Hepatocyte (in vitro differentiated cells): ENCODE measurements at places on chromosomes 4 and X.

- DNase-seq = peak; percentile 59
Observed at GRCh38 chr4:104591510-104591911, 96.8 kb upstream of the CXXC4 start.

DNA sequence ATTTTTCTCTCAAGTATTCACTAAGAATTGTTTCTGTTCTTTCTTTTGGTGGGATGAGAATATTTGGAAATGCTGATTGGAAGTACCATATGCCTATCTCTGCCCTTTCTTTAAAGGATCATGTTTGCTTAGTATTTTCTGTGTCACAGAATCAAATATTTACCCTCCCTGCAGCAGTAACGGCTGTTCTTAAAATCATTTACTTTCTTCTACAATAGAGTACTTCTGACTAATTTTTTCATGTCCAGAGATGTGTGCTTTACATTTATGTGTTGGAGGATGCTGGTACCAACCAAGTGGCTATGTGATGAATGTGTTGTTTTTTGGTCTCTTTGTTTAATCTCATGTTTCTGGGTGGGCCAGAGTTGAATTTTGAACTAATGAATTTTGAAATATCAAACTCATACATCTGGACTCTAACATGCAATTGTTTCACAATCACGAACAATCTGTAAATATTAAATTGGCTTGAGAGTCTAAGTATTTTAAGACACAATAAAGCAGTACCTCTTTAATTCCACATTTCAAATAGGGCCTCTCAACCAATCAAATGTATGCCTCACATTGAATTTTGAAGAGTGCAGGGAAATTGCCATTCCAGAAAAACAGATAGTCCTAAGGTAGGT is 59.4 kb upstream of the ARSJ start:
- DNase-seq = no peak

- no peak for DNase-seq
Observed at GRCh38 chr4:169906821-169907220, 119.4 kb downstream of the MFAP3L start.

DNA sequence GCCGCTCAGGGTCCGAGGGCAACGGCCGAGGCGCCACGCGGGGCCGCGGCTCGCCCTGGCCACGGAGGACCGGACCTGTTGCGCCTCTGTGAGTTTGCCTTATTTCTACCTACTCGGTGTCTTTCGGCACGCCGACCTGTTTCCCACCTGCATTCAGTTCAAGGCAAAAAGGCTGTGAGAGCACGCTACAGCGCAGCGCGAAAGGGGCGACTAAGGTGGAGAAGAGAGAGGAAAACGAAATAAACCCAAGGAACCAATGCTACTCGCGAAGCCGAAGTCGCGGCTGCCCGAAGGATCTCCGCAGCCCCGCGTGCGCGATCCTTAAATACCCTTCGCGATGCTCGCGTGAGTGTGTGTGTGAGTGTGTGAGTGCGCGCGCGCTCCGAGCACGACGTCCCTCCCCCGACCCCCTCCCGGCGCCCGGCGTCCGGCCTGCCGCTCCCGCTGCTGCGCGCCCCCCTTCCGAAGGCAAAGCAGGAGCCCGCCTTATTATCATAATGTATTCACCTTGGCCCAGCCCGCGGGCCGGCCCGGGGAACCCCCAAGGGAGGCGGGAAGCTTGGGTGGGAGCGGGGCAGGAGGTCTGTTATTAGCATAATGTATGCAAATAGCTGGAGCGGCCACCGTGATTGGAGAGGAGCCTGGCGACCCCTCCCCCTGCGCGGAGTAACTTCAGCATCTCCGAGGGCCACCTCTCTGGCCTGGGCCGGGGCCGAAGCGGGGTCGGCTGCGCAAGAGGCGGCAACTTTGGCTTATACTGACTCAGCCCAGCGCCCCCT is at the start of gene COL25A1:
TSS of gene COL25A1 (minus strand) at position 298 of the 779 bp plus-strand sequence.
- DNase-seq = peak; percentile 75

DNA sequence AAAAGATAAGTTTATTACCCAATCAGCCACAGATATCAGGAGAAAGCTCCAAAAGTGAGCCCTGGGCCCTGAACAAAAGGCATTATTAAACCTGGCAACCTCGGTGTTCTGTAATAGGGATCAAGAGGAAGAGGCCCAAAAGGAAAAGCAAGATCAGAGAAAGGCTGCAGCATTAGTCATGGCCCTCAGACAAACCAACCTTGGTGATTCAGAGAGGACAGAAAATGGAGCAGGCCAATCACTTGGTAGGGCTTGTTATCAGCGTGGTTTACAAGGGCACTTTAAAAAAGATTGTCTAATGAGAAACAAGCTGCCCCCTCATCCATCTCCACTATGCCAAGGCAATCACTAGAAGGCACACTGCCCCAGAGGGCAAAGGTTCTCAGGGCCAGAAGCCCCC is 75.7 kb downstream of the AGTR2 start:
- DNase-seq = no peak

DNA sequence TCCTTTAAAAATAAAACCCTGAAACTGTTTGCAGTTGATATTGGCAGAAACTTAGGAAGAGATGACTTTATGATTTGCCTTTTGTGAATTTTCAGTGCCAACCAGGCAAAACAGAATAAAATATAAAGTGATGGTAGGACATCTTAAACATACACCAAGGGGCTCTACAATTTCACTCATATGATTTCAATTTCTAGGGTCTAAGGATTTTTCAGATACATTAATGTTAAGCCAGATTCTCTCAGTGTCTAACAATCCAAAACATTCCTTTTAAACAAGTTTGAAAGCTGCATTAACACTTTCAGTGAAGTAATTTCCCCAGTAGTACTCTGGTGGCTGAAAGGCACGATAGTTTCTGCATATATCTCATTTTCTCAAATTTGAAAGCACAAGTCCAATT is 1262.0 kb upstream of the ADGRL3 start:
- DNase-seq = no peak

DNA sequence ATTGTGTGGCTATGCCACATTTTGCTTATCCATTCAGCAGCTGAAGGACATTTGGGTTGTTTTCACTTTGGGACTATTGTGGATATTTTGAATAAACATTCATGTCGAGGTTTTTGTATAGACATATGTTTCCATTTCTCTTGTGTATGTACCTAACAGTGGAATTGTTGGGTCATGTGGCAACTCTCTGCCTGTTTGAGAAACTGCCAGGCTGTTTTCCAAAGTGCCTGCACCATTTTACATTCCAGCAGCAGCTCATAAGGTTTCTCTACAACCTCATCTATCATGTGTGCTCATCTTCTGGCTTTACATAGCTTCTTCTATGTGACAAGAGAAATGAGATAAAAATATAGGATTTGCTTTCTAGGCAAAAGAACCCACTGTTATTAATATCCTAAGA is 29.5 kb upstream of the TSPAN5 start:
- DNase-seq = no peak

DNA sequence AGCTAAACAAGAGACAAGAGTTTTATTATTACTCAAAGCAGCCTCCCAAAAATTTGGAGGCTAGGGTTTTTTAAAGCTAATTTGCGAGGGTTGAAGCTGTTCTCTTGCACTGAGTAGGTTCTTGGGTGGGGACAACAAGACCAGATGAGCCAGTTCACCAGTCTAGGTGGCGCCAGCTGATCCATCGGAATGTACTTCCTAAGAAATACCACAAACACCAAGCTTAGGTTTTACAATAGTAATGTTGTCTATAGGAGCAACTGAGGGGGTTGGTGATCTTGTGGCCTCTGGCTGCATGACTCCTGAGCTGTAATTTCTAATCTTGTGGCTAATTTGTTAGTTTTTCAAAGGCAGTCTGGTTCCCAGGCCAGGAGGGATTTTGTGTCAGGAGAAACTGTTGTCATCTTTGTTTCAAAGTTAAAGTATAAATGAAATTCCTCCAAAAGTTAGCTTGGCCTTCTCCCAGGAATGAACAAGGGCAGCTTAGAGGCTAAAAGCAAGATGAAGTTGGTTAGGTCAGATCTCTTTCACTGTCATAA is 130.6 kb downstream of the SLC7A11 start:
- DNase-seq = no peak

DNA sequence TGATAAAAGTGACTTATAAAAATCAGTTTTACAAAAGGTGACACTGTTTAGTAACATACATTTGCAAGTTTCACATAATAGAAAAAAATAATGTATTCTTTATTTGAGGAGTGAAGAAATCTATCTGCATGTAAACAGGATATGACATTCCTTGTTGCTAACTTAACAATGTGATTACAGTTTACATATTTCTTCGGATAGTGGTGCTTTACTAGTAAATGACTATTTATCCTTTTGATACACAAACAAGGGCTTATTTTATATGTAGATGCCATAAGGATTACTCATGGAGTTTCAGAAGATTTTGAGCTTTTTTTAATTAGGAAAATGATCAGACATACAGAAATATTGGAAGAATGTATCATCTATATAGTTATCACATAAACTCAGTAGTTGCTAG is 126.5 kb downstream of the SLIT2 start:
- DNase-seq = no peak

DNA sequence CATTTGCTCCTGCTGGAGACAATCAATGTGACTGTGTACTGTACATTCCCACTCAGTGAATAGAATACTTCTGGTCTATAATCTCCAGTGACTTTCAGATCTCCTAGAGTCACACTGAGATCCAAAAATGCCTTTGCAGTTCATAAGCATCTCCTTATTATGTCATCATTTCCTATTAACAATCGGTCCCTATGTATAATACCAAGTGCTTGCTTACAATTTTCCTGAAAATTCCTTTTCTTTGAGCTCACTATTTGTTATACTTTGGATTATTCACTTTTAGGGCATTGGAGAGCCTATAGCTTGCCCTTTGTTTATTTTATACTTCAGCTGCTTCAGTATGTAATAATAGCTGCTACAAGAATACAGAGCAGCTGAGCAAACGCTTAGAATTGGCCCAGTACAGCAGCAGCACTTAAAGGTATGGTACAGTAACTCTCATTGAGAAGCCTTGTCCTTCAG is 313.0 kb downstream of the DCTD start:
- DNase-seq = no peak

GRCh38 chr4:2262944-2263250 is 988 bp upstream of the MXD4 start:
- no peak for DNase-seq

GRCh38 chr4:184805462-184806228 is 20.1 kb downstream of the ACSL1 start:
- DNase-seq = peak; percentile 57

DNA sequence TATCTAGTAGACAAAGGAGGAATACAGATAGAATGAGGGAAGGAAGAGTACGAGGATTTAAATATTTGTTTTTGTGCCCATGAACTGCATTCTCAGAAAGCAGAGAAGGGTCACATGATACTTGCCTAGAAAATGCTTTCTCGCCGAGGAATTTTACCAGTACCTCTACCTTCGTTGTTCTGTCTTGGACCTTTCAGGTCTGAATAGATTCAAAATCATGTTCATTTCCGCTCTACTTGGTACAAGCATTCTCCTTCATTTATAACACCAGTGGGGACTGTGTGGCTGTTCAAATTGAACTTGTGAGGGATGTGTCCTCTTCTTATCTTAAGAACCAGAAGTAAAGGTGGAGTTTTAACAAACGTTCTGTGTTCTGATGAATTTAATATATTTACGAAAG is 1.9 kb downstream of the USP38 start:
- peak; percentile 10 for DNase-seq

GRCh38 chr4:118799231-118799942 is 36.5 kb downstream of the SEC24D start:
- DNase-seq = no peak

GRCh38 chrX:43808231-43808630 is 74.0 kb downstream of the MAOB start:
- no peak for DNase-seq

DNA sequence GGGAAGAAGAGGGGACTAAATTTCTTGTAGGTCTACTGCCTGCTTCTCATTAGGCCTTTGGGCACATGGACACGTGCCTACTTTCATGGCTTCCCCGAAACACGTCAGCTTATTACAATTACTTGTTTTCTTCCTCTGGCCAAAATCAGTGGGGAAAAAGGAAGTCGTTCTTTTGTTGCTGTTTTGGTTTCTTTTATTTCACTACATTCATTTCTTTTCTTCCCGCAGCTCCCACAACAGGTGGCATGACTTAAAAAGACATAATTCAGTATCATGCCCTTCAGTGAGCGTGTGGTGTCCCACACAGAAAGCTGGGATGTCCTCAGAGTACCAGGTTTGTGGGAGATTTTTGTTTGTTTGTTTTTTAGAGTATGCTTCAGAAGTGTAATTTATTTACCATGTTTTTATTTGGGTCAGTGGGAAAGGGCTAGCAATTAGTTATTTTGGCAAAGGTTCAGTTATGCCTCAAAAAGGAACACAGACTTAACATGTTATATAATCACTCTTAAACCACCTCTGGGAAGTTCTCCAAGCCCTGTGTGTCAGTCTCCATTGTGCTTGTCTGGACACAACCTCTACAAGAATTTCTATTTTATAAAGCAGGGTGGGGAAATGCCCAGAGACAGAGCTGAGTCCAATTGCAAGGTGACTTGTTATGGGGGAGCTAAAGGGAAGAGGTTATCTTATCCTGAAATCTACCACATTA is 44.2 kb upstream of the SPRY1 start:
- DNase-seq = no peak

- no peak for DNase-seq
Observed at GRCh38 chrX:72128881-72129280, 2.8 kb downstream of the RTL5 start.

DNA sequence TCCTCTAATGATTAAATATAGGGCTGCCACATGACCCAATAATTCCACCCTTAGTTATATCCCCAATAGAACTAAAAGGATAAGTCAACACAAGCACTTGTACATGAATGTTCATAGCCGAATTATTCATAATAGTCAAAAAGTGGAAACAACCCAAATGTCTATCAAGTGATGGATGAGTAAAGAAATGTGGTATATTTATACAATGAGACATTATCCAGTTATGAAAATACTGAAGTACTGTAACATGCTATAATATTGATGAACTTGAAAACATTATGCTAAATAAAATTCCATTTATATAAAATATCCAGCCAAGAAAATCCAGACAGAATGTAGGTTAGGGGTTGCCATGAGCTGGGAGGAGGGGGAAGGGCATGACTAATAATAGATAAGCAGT is 436.7 kb upstream of the AADAT start:
- no peak for DNase-seq

DNA sequence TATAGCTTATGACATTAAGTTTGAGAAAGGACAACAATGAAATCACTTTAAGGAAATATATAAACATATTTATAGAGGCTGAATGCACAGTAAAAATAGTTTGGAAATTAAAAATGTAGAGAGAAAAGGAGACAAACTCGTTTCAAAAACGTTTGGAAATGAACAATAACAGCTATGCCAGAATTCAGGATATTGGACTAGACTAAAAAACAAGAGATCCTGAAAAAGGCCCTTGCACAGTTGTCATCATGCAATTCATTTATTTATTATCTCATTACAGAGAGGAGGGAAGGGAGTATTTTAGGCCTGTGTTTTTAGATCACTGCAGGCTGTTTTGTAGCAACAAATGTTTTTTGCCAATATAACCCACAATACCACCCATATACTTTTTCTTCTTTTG is 527.2 kb downstream of the ADGRL3 start:
- no peak for DNase-seq
